NCI-H1436 treated with DMSO at 0.1 percent for 48 hours (cell line): ENCODE measurements at places on chromosomes 2 and 18.
A peak's percentile ranks its signal among the peaks of the same experiment; 100 is the strongest.

DNA sequence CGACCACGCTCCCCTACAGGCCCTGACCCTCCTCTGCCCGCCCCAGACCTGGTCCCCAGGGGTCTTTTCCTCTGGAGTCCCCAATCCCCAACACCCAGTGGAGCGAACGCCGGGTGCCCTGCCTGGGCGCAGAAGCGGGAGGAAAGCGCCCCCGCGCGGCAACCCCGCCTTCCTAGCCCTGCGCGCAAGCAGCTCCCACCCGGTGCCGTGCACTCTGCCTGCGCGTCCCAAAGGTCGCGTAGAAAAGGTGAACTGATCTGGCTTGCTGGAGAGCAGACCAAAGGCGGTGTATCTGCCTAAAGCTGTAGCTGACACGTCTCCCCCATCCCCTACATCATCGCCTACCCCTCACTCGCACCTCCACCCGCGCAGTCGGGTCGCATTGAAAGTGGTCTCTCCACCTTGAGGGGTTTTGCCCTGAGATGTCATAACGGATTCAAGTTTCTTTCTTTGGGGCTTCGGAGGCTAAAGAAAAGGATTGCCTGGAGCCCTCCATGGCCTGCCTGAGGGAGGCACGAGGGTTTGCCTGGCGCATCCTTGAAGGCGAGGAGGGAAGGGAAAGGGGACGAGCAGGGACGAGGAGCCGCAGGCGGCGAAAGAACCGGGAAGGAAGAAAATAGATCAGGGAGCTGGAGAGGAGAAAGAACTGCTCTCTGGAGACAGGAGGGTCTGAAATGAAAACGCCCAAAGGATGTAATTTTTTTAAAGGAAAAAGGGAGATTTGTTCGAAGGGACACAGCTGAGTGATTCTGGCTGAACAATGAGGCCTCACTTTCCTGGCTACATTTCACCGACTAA, 5.8 kb downstream of the GAD1 start:
- DNase-seq, result no peak

GRCh38 chr2:161165811-161166210, 5.6 kb downstream of the TANK start:
- no peak for DNase-seq

- DNase-seq, result no peak
These were observed 148.5 kb downstream of the MGAT5 start for GRCh38 chr2:134402410-134402809.

DNA sequence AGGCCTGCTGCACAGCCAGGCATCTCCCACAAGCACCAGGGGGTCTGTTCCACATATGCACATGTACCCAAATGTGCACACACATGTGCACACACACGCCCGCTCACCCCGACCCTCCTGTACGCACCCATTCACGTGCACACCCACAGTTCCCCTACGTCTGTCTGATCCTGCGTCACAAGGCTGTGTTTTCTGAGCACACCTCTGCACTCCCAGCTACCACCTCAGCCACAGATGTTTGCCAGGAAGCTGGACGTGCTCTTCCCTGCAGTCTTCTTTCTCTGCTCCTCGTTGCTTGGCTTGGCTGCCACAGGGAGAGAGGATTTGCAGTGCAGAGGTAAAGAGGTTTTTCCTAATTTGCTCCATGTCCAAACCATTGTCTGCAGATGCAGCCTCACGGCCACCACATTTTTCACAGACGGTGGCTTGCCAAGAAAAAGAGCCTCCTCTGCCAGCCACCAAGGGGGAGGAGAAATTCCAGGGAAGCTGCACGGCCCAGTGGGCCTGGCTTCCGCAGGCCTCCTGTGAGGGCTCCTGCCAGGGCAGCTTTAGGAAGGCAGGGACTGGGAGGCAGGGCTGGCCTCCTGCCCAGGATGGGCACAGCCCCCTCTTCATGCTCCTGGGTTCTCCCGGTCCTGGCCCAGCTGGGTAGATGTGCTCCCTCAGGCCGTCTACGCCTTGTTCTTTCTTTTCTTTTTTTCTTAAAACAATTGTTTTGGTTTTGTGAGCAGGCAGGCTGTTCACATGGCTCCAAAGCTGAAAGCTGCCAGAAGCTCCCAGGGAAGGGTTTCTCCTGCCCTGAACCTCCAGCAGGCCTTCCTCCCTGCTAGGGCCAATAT, 29.3 kb upstream of the HS6ST1 start:
- no peak for DNase-seq

DNA sequence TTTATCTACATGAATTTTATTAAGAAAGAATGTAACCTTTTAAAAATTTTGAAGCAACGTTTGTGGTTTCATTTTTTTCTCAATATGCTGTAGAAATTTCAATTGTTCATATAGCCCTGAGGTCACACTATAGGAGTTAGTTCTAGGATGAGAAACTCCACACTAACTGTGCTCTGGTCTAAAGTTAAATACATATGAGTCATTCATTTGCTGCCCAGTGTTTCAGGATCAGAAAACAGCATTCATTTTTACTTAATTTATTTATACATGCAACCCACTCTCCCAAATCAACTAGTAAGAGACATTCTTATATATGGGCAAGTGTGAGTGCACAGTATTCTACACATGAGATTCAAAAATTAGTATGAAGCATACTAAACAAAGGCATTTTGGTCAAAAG, 137.9 kb downstream of the DOCK10 start:
- DNase-seq, result no peak

GRCh38 chr2:206423147-206423546, 20.2 kb upstream of the ADAM23 start:
- DNase-seq, result no peak

DNA sequence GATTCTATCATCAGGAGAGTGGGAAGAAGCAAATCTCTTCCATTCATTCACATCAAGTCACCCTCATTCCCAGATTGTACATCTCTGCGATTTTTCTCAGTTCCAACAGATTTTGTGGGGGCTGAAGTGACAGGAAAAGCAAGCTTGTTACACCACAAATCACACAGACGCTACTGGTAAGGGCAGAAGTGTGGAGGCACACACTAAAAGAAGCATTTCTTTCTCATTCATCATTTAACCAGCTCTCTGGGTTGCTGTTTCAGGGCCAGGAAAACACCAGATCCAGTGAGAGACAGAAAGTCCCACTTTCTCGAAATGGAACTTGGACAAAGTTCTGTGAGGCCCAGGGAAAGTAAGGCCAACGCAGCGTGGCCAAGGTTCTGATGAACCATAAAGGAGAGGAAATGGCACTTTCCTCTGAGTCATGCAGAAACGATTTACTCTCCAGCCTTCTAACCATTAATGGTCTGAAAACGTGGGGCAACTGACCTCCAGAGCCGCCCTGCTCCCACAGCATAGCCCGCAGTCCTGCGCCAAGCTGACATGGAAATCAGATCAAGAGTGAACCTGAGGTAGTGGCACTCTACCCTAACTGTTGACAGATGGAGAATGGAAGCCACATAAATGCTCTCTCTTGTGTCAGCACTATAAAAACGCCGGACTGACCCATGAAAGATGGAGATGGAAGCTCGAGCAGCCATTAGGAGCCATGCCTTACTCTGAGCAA, 191.0 kb downstream of the C1D start:
- DNase-seq, result no peak

DNA sequence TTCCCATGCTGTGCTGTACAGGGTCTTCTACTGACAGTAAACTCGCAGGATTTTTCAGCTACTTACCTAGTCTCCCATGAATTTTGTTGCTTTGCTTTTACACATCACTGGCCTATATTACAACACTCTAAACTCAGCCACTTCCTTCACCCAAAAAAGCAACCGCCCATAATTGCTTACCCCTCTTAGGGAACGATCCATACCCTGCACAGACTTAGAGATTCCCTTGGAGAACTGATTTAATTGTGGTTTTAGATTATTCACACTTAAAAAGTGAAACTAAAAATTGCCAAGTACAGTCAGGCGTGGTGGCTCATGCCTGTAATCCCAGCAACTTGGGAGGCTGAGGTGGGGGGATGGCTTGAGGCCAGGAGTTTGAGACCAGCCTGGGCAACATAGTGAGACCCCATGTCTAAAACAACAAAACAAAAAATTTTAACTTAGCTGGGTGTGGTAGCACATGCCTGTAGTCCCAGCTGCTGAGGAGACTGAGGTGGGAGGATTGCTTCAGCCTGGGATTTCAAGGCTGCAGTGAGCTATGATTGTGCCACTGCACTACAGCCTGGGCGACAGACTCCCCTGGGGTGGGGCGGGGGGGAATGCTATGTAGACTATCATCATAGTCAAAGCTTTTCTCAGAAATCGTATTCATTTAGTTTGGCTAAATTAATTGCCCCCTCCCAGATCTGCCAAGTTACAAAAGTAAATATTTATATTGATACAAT, 19.3 kb downstream of the MRPL30 start:
- no peak for DNase-seq

DNA sequence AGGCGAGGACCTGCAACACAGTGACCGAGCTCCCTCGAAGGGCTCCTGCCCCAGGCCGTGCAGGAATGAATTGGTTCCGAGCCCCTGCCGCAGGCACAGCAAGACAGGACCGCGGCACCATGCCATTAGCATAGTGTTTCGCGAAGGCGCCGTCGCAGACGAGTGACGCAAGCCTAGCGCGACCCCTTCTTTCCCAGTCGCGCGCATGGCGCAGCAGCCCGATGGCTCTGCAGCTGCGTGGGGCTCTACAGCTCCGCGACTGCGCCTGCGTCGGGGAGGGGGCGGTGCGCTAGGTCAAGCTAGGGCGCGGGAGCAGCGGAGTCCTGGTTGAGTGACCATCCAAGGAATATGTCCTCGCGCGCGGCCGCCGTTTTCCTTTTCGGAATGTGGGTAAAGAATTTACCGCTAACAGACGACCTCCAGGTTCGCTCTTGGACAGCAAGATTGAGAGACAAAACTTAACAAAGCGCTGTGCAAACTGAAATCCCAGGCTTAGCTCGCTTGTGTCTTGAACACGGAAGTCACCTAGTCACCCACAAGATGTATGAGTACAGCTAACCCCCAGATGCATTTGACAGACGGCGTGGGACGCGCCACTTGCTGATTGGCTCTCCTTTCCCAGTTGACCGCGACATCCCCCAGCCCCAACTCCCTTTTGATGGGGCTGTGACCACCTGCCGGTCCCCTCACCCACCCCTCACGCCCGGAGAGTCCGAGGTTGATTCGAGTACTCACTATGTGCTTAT, at the start of gene TRMT61B:
TSS of gene TRMT61B (minus strand) at position 164 of the 746 bp plus-strand sequence. CDS start at position 132, 32 bp downstream.
- DNase-seq, result peak; percentile 48

DNA sequence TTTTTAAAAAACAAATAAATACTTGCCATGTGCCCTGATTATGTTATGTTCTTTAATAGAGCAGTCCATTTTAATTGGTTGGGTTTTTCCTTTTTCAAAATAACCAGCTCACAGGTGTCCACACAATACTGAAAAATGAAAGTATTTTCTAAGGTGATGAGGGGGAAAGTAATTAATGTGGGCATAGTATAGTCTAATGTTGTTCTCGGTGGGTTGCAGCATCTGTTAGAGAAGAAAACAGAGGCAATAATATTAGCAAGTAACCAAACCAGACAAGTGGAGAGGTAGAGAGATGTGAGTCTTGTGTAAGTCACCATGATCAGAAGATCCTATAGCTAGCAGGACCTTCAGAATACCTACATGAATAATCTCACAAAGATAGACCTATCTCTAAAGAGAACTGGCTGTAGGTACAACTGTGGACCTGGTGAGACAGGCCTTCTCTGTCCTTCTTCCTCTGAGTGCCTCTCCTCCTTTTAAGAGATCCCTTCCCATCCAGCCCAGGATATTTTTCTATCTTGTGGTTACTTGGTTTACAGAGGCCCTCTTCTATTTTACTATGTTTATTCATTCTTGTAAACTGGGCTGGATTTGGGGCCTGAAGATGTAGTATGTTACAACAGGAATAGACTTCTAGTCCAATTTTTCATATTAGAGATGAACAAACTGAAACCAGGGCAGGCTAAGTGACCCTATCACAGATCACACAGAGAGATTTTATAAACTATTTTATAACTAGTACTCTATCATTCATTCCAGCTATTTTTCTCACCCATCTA, 67.1 kb upstream of the MSTN start:
- no peak for DNase-seq

GRCh38 chr18:35377875-35378573, 887 bp upstream of the ZNF396 start:
- DNase-seq, result no peak

GRCh38 chr2:40095000-40095399, 315.9 kb upstream of the THUMPD2 start:
- no peak for DNase-seq

DNA sequence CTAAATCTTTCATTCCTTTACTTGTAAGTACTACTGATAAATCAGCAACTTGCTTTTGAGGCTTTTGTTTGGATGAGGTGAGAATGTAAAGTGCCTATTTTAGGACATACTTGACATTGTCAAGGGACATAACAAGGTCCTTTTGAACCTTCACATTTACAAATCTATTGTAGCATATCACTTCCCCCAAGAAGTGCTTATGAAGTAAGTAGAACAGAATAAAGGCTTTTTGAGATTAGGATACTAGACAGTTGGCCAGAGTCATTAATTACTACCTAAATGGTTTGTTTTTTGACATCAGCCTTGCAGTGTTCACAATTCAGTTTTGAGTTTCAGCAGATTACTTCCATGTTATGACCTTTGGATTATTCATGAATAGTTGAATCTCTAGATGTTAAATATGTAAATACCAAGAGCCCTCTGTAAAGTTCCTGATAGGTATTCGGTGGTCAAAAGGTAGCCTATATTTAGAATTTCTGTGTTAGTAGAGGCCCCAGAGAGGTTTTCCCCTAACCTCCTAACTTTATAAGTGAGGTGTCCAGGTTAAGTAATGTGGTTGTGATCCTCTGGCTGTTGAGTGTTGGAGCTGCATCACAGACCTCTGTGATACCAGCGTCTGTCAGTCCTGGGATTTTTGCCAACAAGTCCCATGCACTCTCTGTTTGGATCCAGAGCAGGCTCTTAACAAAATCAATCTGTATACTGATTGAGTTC, 67.2 kb downstream of the LCLAT1 start:
- no peak for DNase-seq

DNA sequence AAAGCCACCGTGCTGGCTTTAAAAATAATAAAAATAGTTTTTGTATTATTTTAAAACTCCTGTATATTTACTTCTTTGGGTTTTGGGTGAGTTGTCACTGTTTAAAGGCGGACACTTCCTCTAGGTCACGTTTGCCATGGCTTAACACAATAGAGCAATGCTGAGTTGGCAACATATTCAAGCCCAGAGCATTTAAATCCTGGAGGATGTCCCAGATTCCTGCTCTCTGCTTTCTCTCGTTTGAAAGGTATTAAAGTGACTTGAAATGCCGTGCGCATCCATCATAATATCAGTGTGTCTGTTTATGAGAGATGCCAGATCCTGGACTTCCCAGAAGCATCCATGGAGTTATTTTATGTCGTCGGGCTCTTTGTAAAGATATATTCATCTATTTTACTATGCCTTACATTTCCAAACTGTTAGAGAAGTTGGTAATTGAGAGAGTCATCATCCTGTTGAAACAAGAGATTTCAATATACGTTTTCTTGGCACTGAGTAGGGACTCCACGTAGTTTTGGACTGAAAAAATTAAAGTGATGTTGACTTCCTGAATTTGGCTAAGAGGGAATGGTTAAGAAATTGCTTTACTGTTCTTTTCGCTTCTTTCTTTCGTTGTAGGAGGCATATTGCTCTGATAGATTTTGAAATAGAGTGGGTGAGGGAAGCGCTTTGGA, 150.6 kb downstream of the ZNF236 start:
- no peak for DNase-seq
